ENCODE measurements at places on chromosomes 5 and 9.

DNA sequence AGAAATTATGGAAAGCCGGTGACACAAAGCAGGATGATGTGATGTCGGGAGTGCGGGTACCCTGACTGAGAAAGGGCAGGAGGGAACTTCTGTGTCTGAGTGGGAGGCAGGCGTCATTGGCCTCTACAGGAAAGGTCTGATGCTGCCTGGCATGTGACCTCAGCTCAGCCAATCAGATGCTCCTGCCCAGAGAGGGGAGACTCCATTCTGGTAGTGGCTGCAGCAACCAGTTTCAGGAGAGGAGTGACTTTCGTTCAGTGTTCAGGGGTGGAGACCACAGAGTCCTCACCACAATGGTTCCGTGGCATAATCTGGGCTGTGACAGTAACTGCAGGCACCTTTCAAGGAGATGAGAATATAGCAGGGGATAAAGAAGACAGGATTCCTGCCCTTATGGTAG is 6.7 kb upstream of the SFXN1 start:
- no peak for DNase-seq

DNA sequence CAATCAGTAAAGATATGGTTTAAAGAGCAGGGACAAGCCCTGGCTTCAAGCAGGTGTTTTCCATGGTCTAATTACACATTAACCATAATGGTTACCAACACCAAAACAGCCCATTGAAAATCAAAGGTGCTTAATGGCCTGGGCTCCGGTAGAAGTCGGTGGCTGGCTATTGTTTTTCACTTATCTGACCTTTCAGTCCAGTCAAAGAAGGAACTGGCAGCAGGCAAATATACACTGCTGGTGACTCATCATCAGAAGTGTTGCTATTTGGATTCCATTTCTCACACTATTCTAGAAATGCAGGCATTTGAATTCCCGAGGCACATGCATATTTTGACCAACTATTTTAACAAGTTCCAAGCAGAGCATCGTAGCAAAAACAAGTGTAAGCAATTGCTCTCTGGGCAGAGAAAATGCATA is 26.3 kb upstream of the GABRP start:
- DNase-seq: no peak

- no peak for DNase-seq
Measured at GRCh38 chr5:145551714-145552113, 283.4 kb downstream of the PRELID2 start.

- DNase-seq: peak; percentile 88
Measured at GRCh38 chr9:18910916-18911315, 122.1 kb downstream of the SAXO1 start.

- no peak for DNase-seq
Measured at GRCh38 chr5:172142709-172143215, 45.3 kb downstream of the STK10 start.

DNA sequence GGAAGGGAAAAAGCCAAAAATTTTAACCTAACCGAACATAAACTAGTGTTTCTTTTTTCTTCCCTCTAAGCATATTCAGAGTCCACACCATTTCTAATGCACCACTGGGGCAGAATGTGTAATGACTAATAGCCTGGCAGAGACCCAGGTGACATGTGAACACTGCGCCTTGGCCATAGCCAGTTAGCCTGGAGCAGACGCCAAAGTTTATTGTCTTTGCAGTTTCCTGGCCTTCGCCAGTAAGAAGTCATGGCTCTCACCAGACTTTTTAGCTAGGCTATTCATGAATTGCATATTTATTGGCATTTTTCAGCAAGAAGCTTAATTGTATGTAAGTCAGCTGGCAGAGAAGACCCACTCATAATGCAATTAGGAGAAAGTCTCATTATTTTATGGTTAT is 182.8 kb upstream of the SLC27A6 start:
- DNase-seq: peak; percentile 48

Measured in lung (tissue), 17 donors.